ENCODE measurements at places on chromosomes 6 and 20.

DNA sequence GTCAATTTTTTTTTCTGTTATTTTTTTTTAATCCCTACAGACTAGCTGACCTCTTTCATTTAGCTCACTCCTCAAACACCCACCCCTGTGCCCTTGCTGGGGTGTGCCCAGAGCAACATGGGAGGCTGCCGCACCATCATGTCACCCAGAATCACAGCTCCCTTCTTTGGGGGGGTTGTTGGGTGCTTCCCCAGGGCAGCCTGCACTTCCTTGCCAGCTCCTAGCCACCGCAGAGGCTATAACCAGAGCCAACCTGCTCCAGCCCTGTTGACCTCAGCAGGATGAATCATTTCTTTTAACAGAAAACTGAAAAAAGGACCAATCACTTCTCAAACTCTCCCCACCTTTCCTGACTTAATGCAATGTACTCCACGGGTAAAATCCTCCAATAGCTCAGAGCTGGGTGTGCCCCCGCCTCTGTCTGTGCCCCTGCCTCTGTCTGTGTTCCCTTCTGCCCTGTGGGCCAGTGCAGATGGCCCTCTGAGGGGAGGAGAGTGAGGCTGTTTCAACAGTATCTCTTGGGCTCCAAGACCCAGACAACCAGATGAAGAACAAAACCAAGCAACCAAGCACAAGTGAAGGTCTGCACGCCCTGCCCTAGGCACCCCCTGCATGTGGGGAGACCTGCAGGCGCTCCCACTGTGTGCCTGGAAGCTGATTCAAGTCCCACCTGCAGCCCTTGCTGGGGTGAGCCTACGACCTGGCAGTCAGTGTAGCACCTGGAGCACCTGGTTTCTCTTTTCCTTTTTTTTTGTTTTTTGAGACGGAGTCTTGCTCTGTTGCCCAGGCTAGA is 67.7 kb downstream of the PYGB start:
- no peak for DNase-seq

GRCh38 chr6:23365732-23366131 is 760.3 kb upstream of the NRSN1 start:
- no peak for DNase-seq

- no peak for DNase-seq
Observed at GRCh38 chr20:58111310-58112016, 117.0 kb downstream of the ANKRD60 start.

GRCh38 chr6:137542713-137543112 is 48.5 kb upstream of the OLIG3 start:
- DNase-seq: no peak

DNA sequence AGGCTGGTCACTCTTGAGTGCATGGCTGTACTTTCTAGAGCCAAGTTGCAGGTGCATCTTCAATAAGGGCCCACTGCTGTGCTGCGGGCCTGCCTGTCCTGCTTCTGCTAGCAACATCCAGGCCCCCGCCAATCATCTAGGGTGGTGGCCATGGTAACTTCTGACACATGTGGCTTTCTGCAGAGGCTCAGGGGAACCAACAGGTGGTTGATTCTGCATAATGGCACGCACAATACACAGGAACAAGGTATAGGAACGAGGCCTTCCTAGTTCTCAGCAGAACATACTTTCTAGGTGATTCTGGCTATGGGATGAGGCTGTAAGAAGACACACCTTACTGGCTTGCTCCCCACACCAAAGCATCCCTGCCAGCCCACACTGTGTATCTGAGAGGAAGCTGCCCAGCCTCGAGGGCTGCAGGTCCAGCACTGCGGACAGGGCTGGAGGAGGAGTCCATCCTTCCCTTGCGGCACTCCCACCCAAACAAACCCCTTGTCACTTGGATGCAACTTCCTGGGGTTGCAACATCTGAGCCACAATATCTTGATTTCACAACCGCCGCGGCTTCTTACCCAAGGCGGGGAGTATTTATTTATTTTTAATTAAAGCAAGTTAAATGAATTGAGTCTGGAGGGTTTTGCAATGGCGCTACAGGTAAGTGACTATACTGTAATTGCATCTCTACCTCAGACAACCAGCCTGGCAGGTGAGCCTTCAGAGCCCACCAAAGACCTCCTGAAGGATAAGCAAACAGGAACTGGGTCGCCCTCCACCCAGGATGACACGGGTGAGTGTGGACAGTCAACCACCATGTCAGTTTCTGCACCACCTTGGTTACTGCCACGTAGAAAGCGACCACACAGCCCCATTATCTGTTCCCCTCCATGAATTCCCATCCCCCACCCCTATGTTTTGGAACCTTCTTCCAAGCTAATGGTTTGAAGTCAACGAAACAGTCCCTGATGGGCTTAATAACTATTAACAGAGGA is 49.6 kb downstream of the SULF2 start:
- DNase-seq: no peak

DNA sequence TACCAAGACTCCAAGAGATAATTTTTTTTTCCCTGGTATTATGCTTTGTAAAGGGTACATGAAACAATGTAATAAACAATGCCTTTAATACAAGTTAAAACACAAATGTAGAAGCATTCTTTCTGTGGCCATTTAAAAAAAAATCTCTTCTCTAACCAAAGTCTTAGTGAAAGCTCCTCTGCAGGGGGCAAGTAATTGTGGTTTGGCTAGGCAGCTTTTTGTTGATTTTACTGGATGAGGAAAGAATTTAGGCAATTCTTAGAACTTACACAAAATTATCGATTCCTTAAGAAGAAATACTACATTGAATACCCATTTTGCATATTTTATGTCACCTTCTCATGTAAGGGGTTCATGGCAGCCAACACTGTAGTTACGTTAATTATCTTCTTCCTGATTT is 12.4 kb downstream of the TFB1M start:
- peak; percentile 72 for DNase-seq

DNA sequence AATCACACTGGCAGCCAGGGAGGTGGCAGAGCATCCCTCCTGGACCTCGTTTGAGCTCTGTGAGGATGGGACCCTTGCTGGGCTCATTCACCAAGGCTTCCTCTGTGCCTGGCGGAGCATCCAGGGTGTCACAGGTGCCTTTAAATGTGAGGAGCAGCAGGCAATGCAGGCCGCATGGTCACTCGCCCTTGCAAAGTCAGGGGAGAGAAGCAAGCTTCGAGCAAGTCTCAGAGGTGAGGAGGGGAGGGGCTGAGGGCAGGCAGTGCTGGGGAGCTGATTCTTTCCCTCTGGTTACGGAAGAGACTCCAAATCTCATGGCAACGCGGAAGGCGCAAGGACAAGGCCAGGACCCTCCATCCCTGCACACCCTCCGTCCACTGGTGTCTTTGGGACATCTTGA is 182.7 kb upstream of the PMEPA1 start:
- no peak for DNase-seq

DNA sequence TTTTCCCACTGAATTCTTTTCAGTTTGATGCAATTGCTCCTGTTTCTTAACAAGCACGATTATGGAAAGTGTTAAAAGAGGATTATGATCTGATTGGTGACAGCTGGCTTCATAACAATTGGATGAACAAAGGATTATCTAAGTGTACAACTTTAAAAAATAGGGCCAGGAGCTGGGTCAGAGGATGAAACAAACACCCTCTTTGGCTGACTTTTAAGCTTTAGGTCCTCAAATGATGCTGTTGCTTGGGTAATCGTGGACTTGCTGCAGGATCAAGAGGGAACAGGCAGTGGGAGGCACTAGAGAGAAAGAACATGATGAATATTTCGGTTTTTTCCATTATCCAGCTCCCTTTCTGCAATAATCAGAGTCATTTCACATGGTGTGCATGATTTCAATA is 35.5 kb upstream of the TMX4 start:
- no peak for DNase-seq

- peak; percentile 7 for DNase-seq
Observed at GRCh38 chr6:50815436-50816114, 3.1 kb upstream of the TFAP2B start.

DNA sequence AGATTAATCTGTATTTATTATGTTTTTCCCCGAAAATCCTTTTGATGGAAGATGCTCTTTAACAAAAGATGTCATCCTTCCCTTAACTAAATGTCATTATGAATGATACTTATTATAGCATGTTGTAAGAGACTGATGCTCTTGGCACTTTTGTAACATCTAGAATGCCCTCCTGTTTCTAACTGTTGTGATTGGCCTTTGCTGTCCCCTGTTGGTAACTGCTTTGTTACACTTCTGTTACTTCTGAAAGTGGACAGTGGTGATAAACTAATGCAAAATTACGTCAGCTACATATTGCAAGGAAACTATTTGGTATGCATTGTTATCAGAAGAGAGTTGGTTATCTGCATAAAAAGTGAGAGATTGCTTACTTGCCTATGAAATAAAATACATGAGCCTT is 5.8 kb downstream of the TTK start:
- no peak for DNase-seq

DNA sequence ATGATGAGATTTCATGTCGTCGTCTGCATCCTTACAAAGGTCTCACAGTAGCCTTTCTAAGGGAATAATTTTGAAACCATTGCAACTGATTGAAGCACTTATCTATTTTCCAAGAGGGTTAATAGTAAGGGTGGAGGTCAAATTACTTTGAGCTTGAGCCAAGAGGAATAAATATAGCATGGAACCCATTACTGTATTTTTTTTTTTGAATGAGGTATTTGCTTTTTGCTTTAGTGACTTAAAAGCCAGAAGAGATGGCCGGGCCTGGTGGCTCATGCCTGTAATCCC is 78.3 kb downstream of the SCAND1 start:
- no peak for DNase-seq

DNA sequence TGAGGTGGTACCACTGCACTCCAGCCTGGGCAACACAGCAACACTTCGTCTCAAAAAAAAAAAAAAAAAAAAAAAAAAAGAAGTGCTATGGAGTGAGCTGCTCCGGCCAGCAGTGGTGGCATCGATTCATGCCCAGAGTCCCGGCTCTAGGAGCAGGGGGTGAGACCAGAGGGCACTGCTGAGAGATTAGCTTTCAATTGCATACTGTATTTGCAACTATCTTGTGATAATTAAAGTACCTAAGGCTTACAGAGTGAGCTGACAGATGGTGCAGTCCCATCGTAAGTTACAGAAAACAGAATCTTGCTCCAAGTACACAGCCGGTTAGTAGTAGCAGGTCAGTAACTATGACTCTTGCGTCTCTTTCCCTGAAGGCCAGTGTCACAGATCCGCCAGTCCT is 31.5 kb downstream of the TMEM14B start:
- no peak for DNase-seq

DNA sequence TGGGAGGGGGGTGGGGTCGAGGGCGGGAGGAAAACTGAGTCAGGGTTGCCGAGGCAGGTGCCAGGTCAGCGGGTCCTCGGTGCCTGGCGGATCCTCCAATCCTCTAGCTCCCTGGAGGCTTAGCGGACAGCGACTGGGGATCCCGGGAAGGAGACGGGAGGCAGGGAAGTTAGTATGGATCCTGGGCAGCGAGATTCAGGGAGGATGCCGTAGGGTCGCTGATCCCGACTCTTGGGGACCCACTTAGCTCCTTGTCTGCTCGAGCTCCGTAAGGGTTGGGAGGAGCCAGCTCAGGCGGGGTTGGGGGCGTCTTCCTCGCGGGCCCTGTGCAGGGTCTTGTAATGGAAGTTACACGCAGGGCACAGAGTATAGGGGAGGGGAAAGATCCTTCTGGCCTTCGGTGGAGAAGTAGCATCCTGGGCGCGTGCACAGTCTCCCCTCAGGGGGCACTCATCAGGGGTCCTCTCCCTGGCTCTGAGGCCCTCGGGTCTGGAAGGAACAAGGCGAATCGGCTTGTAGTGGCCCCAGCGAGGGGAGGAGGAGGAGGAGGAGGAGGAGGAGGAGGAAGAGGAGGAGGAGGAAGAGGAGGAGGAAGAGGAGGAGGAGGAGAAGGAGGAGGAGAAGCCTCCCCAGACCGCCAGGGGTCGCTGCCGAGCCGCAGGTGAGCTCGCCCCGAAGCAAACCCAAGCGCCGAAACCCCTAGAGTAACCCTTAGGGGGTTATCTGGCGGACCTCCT is 6.4 kb upstream of the SLC12A5 start:
- DNase-seq: peak; percentile 25

- DNase-seq: no peak
Observed at GRCh38 chr20:25203871-25204320, 8.4 kb downstream of the ENTPD6 start.

GRCh38 chr20:13085275-13085674 is 76.5 kb downstream of the SPTLC3 start:
- DNase-seq: no peak

GRCh38 chr20:1319051-1319450 is 9.9 kb downstream of the SDCBP2 start:
- no peak for DNase-seq

- DNase-seq: no peak
Observed at GRCh38 chr6:109579361-109579760, 96.3 kb upstream of the ZBTB24 start.

- no peak for DNase-seq
Observed at GRCh38 chr6:13697857-13698256, 13.8 kb downstream of the RANBP9 start.

GRCh38 chr6:139114746-139115145 is 20.1 kb upstream of the HECA start:
- no peak for DNase-seq

- DNase-seq: no peak
Observed at GRCh38 chr6:149362289-149362688, 37.8 kb upstream of the SUMO4 start.

DNA sequence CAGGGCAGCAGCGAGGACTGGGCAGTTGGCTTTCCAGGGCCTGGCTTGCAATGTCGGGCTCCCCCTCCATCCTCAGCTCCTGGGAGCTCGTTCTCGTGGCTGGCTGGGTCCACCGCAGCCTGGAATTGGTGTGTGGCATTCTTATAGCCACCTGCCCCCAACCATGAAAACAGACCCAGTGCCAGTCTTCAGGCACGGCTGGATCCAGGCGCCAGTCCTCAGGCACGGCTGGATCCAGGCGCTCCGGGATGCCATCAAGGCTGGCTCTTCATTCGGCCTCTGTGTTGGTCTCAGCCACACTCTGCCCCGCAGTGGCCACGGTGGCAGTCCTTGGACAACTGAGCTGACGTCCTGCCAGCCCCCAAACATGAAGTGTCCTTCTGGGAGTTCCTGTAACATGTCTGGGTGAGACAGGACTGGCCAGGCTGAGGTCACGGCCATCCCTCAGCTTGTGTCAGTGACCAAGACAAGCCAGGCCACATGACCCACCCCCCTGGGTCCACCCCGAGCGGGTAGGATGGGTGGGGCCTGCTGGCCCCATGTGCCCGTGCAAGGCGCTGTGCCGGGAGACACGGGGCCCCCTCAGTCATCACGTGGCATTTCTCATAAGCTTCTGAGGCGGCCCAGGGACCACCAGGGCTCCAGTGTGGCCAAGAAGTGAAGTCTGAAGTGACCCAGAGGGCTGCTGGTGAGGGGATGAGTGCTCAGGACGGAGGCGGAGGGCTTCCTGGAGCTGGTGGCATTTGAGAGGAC is 99.0 kb downstream of the TAF4 start:
- no peak for DNase-seq

GRCh38 chr6:88499845-88500699 is 333.9 kb upstream of the CNR1 start:
- DNase-seq: no peak

DNA sequence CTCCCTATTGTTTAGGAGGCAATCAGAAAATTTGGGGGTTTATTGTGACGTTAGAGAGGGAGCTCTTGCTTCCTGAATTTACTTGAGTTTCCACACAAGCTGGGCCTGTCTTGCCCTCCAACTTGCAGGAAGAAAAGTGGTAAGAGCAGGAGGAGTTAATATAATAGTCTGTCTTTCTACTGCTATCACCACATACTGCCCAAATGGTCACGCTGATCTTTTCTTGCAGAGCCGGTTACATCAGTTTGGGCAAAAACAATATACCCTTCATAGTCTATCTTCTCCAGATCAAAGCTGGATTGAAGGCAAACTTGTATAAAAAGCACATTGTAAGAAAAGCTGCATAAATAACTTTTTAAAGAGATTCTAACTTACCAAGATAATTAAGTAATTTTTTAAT is 46.3 kb upstream of the ECHDC1 start:
- DNase-seq: no peak
